ENCODE measurements at places on chromosomes 5 and 9. TPM values are rescaled to one million over a fixed set of nuclear protein-coding genes. Genes with fewer than 3 reads are reported as not detected.

The CCNJL gene
- 23.1 TPM for total RNA-seq

GRCh38 chr5:152595405-152595804, 190.3 kb upstream of the NMUR2 start:
- H3K4me3 ChIP-seq, result no peak overlapping the region
- H3K36me3 ChIP-seq, result no peaks in the 10 kb centered on the region
- no peak overlapping the region for H3K27ac ChIP-seq
- H3K4me1 ChIP-seq, result peaks cover 3% of the 10 kb centered on the region

GRCh38 chr5:162484095-162484494, 416.5 kb downstream of the GABRG2 start:
- no peak overlapping the region for H3K27ac ChIP-seq
- H3K36me3 ChIP-seq, result no peaks in the 10 kb centered on the region
- DNase-seq, result no peak
- H3K4me3 ChIP-seq, result no peak overlapping the region
- no peaks in the 10 kb centered on the region for H3K4me1 ChIP-seq

- peaks cover 5% of the 10 kb centered on the region for H3K4me1 ChIP-seq
- DNase-seq, result no peak
- no peak overlapping the region for H3K27ac ChIP-seq
- H3K36me3 ChIP-seq, result no peaks in the 10 kb centered on the region
Observed at GRCh38 chr5:141958546-141959172, 657 bp upstream of the PCDH12 start.

The ANKRD55 gene
- not detected for total RNA-seq

The GABRA1 gene
- not detected for total RNA-seq

- no peak overlapping the region for H3K27ac ChIP-seq
- no peaks in the 10 kb centered on the region for H3K4me1 ChIP-seq
- peaks cover 14% of the 10 kb centered on the region for H3K27me3 ChIP-seq
- no peak for DNase-seq
Observed at GRCh38 chr9:133569891-133570690, 35.6 kb downstream of the ADAMTSL2 start.

The PAEP gene
- total RNA-seq, result not detected

GRCh38 chr5:175548626-175549311, 70.4 kb downstream of the SFXN1 start:
- no peak overlapping the region for H3K27ac ChIP-seq
- no peaks in the 10 kb centered on the region for H3K36me3 ChIP-seq
- no peaks in the 10 kb centered on the region for H3K4me1 ChIP-seq
- peaks cover 49% of the 10 kb centered on the region for H3K27me3 ChIP-seq

- no peak for DNase-seq
- H3K27ac ChIP-seq, result peak overlapping the region; percentile 88
- peak overlapping the region; percentile 73 for H3K4me3 ChIP-seq
- peaks cover 6% of the 10 kb centered on the region for H3K4me1 ChIP-seq
Observed at GRCh38 chr9:136328011-136328621, 777 bp downstream of the GPSM1 start.

The RANBP17 gene
- 32.8 TPM for total RNA-seq

DNA sequence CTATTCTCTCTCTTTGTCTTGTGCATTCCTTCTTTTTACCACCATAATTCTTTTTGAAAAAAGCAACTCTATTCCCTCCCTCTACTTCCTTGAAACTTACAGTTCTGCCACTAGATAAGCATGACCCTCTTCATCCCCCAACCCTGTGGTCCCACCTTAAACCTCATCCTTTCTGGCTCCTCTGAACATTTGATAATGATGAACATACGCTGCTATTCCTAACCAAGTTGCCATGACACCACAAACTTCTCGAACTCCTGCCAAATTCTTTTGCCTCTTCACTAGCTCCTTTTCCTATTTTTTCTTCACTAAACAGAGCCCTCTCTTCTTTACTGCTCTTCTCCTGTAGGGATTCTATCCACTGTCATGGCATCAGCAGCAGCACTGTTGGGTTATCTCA, 57.1 kb downstream of the MOCS2 start:
- no peak for DNase-seq
- no peaks in the 10 kb centered on the region for H3K27me3 ChIP-seq
- no peak overlapping the region for H3K27ac ChIP-seq
- H3K36me3 ChIP-seq, result no peaks in the 10 kb centered on the region

The C7 gene
- 6.1 TPM for total RNA-seq

DNA sequence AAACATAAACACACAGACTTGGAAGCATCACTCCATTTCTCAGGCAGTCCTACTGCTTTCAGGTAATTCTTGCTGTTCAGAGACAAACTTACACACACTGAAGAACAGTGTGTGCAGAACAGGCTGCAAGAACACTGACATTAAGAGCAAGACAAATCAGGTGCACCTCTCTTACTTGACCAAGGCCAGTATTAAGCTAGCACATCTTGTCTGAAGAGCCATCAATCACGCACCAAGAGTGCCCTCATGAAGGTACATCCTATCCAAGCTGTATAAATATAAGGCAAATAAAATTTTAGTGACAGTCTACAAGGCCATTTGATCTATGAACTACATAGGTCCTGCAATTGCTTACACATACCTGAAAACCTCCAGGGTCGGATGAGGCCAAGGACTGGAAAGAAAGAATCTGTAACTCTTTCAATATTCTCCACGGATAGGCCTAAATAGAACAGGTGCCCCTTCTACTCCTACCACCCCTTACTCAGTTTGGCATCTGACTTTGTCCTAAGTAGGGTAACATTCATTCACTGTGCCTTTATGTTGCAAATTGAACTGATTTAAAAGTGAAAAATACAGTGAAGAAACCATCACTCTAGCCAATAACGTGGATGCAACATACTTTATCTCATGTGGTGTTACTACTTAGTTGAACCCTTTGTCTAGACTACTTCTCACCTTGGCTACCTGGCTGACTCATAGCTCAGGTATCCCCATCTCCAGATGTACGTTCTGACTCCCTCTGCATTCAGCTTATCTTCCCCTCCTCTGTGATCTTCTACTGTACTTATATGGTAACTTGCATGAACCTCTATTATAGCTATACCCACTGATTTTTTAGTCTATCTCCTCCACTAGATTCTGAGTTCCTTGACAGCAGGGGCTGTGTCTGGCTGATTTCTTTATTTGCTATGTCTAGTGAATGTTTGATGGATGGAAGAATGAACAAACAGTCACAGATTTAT, 256.3 kb downstream of the KIAA0825 start:
- DNase-seq, result no peak
- H3K27me3 ChIP-seq, result peaks cover 58% of the 10 kb centered on the region
- peaks cover 17% of the 10 kb centered on the region for H3K4me1 ChIP-seq
- H3K27ac ChIP-seq, result no peak overlapping the region
- peaks cover 6% of the 10 kb centered on the region for H3K36me3 ChIP-seq
- H3K4me3 ChIP-seq, result no peak overlapping the region

The GSN gene
- 35.0 TPM for total RNA-seq
